ENCODE measurements at places on chromosomes 4 and X.

DNA sequence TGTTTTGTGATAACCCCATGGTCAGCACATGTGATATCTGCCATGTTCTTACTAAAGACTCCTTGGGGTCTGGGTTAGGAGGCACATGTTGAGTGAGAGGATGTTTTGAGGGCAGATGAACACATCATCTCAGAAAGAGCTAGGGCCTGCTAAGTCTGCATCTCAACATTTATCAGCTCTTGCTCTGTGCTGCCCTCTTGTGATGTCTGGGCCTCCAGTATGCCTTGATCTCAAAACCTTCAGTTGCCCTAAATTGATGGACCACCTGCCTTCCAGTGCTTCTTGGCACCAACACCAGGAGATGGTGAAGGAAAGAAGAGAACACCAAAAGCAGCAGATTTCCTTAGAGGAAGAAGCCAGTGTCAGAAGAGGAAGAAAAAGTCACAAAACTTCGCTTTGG is 22.5 kb downstream of the MID1 start:
- DNase-seq, result peak; percentile 29

DNA sequence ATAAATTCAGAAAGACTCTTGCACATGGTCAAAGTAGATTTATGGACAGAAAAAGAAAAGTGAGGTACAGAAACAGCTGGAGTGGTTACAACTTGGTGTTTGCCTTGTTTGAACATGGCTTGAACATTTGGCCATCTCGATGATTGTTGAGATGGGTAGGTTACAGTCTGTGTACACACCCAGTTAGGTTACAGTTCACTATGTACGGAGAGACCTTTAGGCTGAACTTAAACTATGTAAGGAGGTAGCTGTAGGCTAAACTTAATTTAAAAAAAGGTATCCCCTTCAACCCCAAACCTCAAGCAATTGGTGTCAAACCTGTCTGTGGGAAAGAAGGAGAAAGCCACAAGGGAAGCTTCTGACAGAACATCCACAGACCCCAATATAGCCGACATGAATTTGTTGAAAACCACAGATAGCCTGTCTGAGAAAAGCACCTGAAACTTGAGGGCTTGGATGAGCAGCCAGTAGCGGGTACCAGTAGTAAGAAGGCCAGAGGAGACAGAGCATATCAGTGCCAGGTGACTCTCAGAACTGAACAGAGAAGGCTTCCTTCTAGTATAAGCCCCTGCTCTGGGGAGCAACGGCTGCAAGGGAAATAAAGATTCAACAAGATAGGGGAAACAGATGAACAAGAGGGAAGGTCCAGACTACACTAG is 247.9 kb upstream of the GALNTL6 start:
- DNase-seq, result no peak

DNA sequence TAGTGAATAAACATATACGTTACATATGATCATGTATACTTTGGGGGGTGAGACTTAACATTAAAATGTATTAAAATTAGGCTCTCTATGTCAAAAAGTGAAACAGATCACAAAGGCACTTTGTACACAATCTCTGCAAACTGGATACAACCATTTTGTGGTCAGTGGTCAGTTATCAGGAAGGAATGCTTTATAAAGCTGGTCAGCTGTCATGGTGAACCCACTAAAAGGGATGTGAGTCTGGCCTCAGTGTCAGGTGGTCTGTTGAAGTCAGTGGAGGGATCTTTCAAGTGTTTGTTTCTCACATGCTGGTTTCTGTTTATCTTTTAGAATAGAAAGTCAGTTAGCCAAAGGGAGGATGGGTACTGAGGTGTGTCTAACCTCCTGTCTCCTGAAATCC is 875.5 kb upstream of the INTU start:
- DNase-seq, result no peak

DNA sequence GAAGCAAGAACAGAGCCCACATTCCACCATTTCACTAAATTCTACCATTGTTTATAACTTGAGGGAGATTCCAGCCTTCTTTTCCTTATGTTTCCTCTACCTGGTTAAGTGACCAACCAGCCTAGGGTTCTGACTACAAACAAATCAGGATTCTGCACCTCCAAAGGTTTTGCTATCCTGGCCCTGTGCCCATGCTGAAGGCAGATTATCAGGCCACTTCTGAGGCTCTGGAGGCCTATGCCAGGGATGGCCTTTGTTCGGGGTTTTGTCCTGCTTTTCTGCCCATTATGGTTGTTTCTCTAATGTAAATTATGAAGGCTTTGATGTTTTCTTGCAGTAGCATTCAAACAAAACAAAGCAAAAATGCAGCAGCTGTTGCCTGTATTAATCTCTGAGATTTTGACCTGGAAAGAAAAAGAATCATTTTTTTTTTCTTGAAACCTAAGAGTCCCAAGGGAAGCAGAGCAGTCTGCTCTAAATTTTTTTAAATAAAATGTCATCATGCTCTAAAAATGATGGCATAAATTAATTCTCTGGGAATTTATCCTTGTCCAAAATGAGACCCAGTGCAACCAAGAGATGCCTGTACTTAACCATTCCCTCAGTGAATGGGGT is 55.6 kb downstream of the RNF150 start:
- DNase-seq, result no peak

GRCh38 chr4:7894677-7895181 is 44.9 kb downstream of the AFAP1 start:
- DNase-seq, result no peak

Measured in midbrain (tissue), 1 donor.